NK-92 treated with Interleukin-12 subunit alpha and Interleukin-12 subunit beta, amount 100 ng/mL, for 24 hours (cell line): ENCODE measurements at places on chromosomes 3 and 15.

GRCh38 chr3:112803467-112803866 is 43.2 kb downstream of the CD200R1L start:
- DNase-seq, result no peak

GRCh38 chr15:78345396-78346125 is 5.4 kb downstream of the CRABP1 start:
- no peak for DNase-seq

GRCh38 chr15:65395567-65396202 is 17.9 kb upstream of the IGDCC3 start:
- DNase-seq, result no peak

DNA sequence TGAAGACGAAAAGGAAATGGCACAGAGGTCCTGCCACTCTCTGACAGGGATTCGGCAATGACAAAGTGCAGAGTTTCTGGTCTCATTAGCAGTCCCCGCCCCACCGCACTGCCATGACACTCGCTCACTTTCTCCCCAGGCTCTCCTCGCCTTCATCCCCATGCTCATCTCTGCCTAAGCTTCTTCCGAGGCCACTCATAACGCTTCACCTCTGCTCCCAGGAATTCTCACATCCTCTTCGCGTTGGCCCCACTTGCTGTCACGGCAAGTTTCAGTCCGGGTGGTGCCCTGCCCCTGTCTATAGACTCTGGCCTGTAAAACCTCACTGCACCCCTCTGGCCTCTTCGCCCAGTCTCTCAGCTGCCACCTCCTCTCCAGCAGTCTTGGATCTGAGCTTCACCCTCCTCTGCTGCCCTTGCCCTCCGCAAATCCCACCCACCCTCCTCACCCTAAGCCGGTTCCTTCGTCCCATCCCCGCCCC is 654 bp downstream of the RUBCN start:
- DNase-seq, result no peak

DNA sequence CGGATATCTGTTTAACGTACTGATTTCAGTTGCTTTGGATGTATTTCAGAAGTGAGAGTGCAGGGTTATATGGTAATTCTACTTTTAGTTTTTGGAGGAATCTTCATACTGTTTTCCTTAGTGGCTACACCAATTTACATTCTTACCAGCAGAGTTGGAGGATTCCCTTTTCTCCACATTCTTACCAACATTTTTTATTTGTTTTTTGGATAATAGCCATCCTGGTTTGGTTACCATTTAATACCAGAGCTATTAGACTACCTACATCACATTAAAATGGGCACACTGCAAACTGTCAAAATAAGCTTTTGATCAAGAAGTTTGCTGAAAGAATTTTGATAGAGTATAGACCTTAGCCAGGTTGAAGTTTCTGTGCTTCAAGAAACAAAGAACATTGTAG is 217.2 kb upstream of the CFAP20DC start:
- DNase-seq, result no peak

- no peak for DNase-seq
Measured at GRCh38 chr3:21544076-21544462, 206.9 kb downstream of the ZNF385D start.

GRCh38 chr3:4981294-4981664 is 2.0 kb downstream of the BHLHE40 start:
- no peak for DNase-seq

DNA sequence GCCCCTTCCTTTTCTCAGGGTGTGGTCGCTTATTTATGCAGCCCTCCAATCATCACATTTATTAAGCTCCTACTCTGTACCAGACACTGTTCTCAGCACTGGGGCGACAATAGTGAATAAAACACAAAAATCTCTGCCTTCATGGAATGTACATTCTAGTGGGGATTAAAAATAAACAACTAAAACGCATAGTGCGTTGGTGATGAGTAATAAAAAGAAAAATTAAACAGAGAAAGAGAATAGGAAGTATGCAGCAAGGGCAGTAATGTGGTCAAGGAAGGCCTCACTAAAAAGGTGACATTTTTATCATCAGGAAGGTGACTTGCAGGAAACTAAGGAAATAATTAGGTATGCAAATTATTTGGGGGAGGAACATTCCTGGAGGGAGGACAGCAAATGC is 5.1 kb downstream of the SLC51B start:
- no peak for DNase-seq

DNA sequence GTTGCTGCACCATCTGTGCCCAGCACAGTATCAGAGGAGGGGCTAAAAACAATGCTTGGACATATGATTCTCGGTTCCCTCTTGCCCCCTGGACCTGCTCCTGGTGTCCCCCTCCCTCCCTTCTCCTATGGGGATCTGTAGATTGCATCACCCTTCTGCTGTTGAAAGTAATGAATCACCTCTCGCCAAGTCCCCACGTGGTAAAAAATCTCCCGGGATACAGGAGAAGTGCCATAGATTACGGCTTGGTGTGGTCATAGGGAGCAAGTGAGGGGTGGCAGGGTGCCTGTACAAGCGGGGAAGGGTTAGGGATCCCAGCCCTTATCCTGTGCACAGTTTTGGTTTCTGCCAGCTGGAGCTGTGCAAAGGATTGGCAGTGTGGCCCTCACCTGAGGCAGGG is 37.7 kb downstream of the AMOTL2 start:
- no peak for DNase-seq

DNA sequence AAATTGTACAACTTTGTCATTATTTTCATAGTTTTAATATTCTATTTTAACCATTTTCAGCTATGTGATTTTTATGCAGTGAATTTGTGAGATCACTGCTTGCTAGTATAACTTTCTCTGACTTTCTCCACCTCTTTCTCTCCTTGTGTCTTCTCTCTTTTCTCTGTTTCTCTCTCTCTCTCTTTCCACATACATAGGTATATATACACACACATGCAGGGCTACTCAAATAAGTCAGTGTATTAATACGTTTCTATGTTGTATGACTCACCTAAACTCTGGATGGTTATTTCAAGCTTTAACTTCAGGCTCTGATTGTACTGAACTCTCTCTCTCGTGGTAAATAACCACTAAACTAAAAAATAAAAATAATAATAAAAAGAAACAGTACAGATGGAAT is 1389.3 kb upstream of the ALCAM start:
- no peak for DNase-seq

- no peak for DNase-seq
Measured at GRCh38 chr3:71309342-71309741, 274.2 kb downstream of the FOXP1 start.

- no peak for DNase-seq
Measured at GRCh38 chr3:15556512-15556911, 35.0 kb upstream of the COLQ start.

GRCh38 chr15:42134617-42135245 is 21.7 kb downstream of the PLA2G4F start:
- no peak for DNase-seq

DNA sequence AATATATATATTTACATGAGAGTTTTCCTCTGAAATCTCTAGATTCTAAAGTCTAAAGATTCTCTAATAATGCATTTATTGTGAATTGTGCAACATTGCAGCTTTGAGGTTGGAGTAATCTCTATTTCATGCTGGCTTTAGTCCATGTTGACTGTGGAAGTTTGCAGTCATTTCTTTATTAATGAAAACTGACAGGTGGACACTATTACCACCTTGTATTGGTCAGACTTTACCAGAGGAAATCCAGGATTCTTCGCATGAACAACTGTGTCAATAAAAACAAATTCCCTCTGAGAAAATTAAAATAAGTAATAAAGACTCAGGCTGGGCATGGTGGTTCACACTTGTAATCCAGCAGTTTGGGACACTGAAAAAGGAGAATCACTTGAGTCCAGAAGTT is 274.1 kb downstream of the SHQ1 start:
- no peak for DNase-seq

DNA sequence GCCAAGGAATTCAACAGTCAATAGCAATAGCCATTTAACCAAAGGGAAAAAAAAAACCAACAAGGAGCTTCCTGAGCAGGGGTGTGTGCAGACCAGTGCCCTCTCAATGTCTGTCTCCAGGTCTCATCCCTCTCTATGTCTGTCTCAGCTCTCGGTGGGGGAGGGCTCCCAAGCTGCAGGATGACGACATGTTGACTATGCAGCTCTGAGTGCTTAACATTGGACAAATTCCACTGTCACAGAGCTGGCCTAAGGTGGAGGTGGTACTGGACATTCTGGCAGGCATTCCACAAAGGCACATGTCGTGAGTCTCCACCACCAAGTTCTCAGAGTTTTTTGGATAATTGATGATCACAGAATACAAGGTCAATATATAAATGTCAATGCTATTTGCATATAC is 2.0 kb upstream of the CAPN7 start:
- no peak for DNase-seq

- DNase-seq, result no peak
Measured at GRCh38 chr3:40581166-40581565, 56.4 kb downstream of the ZNF621 start.

DNA sequence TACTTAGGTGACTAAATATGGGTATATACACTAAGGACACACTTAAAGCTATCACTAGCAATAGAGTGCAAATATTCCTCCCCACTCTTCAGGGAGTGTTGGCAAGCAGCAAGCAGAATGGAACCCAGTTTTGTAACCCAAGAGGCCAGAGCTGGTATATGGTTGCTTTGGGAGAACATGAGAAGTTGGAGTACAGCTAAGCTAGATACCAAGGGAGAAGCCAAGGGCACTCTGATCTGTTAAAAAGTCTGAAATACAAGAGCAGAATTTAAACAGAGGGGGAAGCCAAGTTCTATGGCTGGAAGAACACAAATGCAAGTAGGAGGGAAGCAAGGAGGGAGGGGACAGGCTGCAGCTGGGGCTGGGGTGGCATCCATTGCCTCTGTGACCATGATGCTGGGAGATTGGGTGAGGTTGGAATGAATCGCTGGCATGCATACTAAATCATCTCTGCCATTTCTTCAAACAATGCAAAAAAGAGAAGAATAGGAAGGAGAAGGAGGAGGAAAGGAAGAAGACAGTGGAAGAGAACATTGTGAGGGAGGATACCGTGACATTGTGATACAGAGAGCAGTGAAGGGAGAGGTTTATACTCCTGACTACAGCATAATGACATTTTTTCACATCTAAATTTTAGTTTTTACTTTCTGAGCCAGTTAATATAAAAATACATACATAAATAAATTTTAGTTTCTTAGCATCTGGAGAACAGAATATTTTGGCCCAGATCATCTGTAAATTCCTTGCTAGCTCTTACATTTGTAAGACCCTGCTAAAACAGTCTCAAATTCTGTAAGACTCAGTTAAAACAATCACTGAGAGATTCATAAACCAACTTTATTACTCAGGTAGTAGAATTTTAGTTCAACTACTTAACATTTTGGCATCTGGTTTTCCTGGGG is 9.0 kb upstream of the ANXA2 start:
- no peak for DNase-seq

GRCh38 chr15:76310475-76311099 is 682 bp downstream of the ETFA start:
- DNase-seq, result no peak

DNA sequence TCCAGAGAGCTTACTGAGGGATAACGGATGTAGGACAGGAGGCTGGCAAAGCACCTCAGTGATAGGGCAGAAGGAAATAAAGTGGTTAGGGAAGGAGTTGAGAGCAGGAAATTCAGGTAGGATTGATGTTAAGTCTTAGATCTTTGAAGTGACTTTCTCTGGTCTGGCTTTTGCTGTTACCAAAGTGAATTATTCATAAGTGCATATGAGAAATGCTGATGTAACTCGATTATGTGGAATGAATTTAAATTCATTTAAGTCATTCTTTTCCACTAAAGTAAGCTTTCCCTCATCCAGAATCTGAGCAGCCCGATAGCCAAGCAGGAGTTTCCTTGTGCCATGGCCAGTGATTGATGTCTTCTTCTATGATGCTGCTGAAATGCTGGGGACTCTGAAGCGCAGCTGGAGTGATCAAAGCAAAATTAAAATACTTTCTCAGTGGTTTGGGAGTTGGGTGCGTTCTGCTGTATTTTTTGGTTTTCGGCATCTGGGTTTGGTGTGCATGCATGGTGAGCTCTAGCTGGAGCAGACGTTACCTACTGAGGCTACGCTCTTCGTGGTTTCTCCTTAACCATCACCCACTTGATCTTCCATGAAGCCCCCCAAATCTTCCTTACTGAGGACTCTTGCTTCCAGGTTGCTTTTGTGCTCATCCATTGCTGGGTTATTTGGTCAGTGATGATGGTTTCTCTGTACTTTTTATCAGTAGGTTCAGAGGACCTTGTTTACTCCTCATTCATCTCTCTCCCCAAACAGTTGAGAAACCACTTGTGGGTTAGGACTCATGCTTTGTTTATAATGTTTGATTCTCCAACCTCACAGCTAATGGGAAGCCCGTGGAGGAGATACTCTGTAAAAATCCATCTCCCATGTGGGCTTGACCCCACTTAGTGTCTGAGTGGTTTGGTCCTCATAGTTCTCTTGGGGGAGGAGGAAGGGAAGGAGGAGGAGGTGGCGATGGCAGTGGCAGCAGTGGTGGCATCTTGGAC is 72.5 kb downstream of the IGF1R start:
- DNase-seq, result no peak

GRCh38 chr3:190502946-190503345 is 10.9 kb upstream of the IL1RAP start:
- DNase-seq, result no peak

GRCh38 chr3:89606151-89606550 is 498.7 kb downstream of the EPHA3 start:
- DNase-seq, result no peak

- DNase-seq, result no peak
Measured at GRCh38 chr3:65883613-65884012, 155.1 kb downstream of the MAGI1 start.

DNA sequence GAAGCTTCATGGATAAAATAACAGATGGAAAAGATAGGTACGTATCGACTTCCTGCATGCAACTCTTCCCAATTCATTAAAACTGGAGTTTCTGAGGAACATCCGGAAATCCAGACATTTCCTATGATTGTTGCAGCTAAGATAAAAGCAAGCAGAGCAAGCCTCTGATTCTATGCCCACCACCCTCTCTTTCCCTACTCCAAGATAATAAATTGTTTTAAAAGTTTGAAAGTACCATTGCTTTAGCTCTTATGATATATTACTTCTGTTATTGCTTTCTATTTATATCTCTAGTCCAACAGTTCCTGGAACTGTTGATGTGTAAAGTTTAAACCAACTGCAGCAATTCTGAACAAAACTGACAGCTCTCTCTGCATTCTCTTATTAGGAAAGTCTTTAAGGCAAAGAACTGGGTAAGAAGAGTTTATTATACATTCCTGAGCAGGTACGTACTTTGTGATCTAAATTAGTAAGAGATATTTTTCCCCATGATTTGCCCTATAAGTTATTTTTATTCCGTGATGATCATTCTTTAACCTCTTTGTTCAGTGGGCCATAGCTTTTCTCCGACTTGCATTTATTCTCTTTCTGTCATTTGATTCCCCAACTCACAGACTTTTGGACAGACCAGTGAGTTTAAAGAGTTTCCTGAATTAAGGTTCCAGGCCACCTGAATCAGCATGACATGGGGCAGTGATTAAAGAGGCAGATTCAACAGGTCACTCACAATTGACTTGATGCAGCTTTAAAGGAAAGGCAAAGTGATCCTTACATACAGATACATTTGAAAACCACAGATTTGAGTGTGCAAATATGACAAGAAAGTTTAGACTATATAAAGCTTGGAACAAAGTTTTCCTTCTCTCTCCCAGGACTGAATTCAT is 94.2 kb upstream of the THRB start:
- no peak for DNase-seq
